ENCODE measurements at places on chromosomes 6 and 20.

DNA sequence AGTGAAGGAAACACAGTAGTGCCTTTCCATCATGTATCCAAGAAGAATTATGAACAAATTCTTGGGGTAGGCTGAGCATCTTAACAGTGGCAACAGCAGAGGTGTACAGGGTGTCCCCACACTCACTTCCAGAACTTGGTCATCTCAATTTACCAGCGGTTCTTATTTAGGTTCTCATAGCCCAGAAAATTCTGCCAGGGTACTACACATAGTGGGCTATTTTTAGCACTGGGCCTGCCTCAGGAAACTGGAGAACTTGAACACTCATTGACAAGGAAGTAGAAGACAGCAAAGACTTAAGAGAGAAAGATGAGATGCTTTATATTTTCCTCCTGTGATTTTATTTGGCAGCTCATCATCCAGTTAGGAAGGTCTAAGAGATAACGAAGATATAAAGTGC lies 71.8 kb upstream of the PHIP start:
- no peak for DNase-seq

DNA sequence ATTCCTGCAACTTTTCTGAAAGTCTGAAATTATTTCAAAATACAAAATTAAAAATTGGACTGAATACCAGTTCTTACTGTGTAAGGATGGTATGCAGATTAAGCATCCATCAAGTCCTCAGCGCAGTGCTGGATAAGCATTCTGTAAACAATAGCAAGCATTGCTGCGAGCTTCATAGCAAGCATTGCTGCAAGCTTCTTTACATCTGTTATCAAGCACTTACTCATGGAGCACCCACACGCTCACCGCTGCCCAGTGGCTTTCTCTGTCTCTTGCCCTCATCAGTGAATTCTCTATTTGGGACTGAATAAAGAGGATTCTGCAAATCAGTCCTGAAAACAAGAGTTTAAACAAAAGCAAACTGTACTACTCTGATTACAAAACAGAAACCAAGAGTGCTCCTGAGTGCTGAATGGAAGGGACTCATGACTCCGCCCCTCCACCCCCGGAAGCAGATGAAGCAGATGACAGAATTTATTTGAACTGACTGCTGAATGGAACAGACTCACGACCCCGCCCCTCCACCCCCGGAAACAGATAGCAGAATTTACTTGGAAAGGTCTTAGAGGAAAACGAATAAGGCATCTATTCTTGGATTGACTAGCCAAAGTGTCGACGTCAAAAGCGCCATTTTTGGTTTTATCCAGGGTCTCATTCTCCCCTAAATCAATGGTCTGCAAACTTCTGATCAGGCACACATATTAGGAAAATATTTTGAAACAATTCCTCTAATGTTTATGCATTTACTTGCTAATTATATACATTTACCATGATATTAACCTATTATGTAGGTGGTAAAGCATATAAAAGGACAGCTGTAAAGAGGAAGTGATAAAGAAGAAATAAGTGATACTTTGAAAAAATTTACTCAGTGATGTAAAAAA lies 22.1 kb upstream of the EYA2 start:
- DNase-seq: no peak

- no peak for DNase-seq
Measured at GRCh38 chr20:57803508-57804005, 93.7 kb upstream of the PMEPA1 start.

DNA sequence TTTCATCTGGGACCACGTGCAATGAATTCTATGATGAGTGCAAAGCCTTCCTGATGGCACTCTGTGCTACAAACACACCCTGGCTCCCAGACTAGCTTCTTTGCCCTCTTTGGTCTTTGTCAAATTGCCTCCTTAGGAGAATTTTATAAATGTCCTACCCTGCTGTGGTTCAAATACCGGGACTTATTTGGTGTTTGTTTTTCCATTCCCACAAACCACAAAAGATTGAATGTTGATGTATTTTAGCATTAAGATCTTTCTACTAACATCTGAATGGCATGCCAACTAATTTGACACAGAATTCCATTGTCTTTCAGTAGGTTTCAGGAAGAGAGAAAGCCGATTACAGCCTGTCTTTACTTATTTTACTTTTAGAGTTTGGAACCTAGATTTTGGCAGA lies 424.2 kb upstream of the SLC35B3 start:
- DNase-seq: no peak

DNA sequence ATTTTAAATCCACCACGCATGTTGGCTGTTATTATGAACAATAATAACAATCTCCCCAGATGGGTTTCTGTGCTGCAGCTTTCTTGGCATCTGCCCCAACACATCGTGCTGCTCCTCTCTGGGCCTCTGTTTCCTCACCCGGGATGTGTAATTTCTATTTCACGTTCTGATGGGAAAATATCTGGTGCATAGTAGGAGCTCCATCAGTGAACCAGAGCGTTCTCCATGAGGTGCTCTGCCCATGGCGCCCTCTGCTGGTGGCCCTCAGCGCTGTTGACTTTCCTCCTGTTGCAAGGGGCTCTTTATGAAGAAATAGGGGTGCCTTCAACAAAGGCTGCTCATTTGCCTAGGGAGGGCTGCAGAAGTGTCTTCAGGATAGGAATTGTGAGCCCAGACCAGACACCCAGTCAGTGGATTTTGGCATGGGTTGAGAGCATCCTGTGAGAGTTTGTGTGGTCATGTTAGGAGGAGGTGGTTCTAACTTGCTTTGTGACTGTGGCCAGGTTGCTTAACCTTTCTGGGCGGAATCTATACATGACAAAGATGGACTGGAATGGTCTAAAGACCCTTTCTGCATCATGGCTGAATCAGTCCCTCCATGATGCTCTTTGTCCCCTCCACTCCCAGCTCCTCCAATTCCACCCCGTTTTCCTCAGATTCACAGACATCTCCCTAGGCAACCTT lies 8.1 kb downstream of the SCRT2 start:
- DNase-seq: no peak

GRCh38 chr20:14470977-14471661 lies 133.7 kb upstream of the FLRT3 start:
- no peak for DNase-seq

- no peak for DNase-seq
Measured at GRCh38 chr6:7203939-7204338, 96.2 kb downstream of the RREB1 start.

GRCh38 chr6:148027201-148027600 lies 315.4 kb upstream of the SASH1 start:
- no peak for DNase-seq
